Ovary (tissue), 10 donors: ENCODE measurements at places on chromosomes 3 and 15. TPM values are rescaled to one million over a fixed set of nuclear protein-coding genes. Genes with fewer than 3 reads are reported as not detected.

DNA sequence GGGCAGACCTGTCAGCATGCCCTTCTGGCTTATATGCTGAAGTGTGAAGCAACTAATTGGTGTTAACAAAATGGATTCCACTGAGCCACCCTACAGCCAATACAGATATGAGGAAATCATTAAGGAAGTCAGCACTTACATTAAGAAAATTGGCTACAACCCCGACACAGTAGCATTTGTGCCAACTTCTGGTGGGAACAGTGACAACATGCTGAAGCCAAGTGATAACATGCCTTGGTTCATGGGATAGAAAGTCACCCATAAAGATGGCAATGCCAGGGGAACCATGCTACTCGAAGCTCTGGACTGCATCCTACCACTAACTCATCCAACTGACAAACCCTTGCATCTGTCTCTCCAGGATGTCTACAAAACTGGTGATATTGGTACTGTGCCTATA lies 9.4 kb downstream of the PIK3CB start:
- H3K4me3 ChIP-seq: no peak overlapping the region
- H3K36me3 ChIP-seq: no peaks in the 10 kb centered on the region
- no peaks in the 10 kb centered on the region for H3K27me3 ChIP-seq

DNA sequence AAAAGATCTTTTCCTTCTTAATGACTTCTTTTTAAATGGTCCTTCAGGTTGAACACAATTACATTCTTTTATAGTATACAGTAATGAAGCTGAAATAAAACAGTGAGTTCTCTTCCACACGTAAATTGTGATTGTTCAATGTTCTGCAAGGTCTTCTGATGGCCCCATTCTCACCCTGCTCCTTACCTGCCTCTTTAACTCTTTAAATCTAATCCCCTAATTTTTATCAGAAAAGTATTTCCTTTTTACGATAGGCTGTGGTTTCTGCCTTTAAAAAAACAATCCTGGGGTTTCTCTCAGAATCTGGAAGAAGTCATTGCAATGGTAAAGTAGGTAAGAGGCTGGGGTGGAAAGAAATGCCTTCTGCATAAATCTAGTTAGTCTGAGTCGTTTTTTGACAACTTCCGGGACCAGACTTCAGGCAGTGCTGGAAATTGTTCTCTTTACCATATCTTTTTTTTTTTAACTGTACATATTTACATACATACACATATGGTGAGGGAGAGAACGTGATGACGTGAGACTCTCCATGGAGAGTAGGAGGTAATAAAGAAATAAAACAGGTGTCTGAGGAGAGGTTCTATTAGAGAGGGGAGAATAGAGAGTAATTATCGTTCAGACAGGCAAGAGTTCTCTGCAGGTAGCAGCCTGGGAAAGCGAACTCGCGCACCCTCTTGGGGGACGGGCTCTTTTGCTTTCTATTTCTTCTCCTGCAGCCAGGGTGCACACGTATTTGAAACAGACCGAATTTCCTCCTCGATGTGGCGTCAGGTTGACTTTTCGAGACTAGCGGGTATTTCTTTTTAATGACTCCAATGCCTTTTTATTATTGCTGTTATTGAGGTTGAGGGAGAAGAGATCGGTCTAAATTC lies at the start of gene SIDT1:
Gene SIDT1 (plus strand): TSS at position 730 of the 872 bp plus-strand sequence. CDS start 467 bp downstream, outside the sequence.
- no peak within 1 kb of the TSS for H3K27ac ChIP-seq
- H3K27me3 ChIP-seq: no peaks in the 10 kb centered on the region
- DNase-seq: no peak
- no peaks in the 10 kb centered on the region for H3K36me3 ChIP-seq

PHC3 gene
- 121 TPM for total RNA-seq

- no peaks in the 10 kb centered on the region for H3K36me3 ChIP-seq
- no peaks in the 10 kb centered on the region for H3K4me1 ChIP-seq
- H3K4me3 ChIP-seq: no peak overlapping the region
- no peak overlapping the region for H3K27ac ChIP-seq
- no peak for DNase-seq
These were observed 489.2 kb upstream of the CNTN4 start for GRCh38 chr3:1609416-1609815.

MFGE8 gene
- 213 TPM for total RNA-seq

GRCh38 chr3:134407239-134407625 lies 33.0 kb upstream of the AMOTL2 start:
- peaks cover 2% of the 10 kb centered on the region for H3K4me1 ChIP-seq
- H3K4me3 ChIP-seq: no peak overlapping the region
- DNase-seq: no peak
- no peaks in the 10 kb centered on the region for H3K36me3 ChIP-seq
- H3K27me3 ChIP-seq: no peaks in the 10 kb centered on the region
- no peak overlapping the region for H3K27ac ChIP-seq

SLC12A8 gene
- 2.2 TPM for total RNA-seq

DNA sequence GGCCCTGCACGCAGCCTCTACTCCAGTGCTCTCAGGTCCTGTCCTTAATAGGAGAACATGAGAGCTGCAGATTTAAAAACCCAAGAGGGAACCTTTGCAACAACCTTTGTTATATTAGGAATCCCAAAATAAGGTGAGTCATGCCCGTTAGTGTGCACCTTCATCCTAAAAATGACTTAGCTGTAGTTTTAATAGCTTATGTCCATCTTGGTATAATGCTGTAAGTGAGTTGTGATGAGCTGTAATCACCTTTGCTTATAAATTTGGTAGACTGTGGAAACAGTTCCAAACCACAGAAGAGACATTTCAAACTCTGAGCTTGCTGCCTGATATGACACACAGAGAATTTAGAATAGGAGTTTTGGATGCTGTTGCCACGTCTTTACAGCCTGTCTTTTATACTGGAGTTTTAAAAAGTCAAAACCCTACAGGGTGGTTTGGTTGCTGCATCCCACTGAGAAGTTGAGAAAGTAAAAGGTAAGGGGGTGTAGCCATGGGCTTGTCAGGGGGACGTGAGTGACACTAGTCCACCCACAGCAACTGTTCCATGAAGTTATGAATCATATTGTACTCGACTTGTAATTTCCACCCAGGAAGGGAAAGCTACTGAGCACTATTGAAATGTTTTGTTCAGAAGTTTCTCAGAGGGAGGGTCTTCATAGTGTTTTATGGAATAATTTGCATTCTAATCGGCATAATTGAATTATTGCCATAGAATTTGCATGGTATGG lies 27.4 kb upstream of the CD47 start:
- H3K27me3 ChIP-seq: no peaks in the 10 kb centered on the region
- no peak overlapping the region for H3K4me3 ChIP-seq
- no peak for DNase-seq
- H3K27ac ChIP-seq: no peak overlapping the region

- H3K36me3 ChIP-seq: no peaks in the 10 kb centered on the region
- no peak for DNase-seq
- H3K4me3 ChIP-seq: no peak overlapping the region
These were observed 33.2 kb downstream of the CAPN3 start for GRCh38 chr15:42392309-42393024.

SAXO2 gene
- total RNA-seq: 3.8 TPM

LRRC2 gene
- total RNA-seq: 4.6 TPM

- H3K4me1 ChIP-seq: no peaks in the 10 kb centered on the region
- no peaks in the 10 kb centered on the region for H3K27me3 ChIP-seq
- no peak for DNase-seq
- H3K4me3 ChIP-seq: no peak overlapping the region
- H3K27ac ChIP-seq: no peak overlapping the region
These were observed 111.3 kb downstream of the SCN11A start for GRCh38 chr3:38940394-38940793.

DNA sequence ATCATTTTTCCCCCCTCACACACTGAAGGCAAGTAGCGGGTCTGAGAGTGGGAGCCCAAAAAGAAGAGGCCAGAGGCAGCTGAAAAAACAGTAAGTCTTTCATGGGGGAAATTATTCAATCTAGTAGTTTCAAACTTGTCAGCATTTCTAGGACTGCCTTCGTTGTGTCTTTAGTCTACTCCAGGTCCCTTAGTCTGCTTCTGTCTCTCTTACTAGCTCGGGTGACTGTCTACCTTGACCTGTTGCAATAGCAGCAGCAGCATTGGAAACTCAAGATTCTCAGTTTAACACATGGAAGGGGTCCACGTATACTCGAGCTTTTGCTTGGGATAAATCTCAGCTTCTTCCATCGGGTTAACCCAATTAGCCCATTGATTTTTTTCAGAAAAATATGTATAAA lies 28.9 kb downstream of the CHD2 start:
- H3K4me3 ChIP-seq: no peak overlapping the region
- H3K27me3 ChIP-seq: no peaks in the 10 kb centered on the region
- DNase-seq: no peak
- peaks cover 1% of the 10 kb centered on the region for H3K4me1 ChIP-seq
- H3K27ac ChIP-seq: no peak overlapping the region

MNS1 gene
- 11.0 TPM for total RNA-seq
